NB4 (cell line): ENCODE measurements at places on chromosomes 12 and 14.

GRCh38 chr12:121786440-121786825 is 7.1 kb downstream of the RHOF start:
- no peak for DNase-seq

DNA sequence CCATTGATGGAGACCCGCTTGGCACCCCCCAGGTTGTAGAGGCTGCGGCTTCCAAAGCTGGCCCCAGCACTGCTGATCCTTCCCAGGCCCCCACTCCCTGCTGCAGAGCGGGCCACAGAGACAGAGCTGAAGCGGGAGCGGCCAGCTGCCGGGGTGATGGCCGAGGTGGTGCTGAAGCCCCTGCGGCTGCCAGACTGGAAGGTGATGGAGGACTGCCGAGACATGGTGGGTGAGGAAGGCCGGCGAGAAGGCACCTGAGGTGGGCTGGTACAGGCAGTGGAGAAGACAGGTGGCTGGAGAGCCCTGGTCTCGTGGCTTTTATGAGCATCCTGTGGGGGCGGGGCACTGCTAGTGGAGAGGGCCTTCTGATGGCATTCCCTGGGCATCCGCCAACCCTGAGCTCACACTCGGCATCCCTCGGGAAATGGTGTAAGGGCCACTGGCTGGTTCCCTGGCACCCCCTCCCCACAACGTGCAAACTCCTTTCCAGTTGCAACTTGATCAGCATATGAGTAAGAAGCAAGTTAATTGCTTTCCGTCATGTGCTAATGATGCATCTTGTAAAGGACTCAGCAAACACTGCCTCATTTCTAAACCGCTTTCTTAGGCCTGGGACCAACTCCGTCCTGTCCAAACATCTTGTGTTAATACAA is at the start of gene KRT75:
KRT75 (minus strand) TSS at position 291 of the 653 bp plus-strand sequence; CDS start at position 224, 67 bp downstream.
- no peak for DNase-seq

- no peak for DNase-seq
These were observed 237.2 kb upstream of the DCN start for GRCh38 chr12:91419809-91420208.

DNA sequence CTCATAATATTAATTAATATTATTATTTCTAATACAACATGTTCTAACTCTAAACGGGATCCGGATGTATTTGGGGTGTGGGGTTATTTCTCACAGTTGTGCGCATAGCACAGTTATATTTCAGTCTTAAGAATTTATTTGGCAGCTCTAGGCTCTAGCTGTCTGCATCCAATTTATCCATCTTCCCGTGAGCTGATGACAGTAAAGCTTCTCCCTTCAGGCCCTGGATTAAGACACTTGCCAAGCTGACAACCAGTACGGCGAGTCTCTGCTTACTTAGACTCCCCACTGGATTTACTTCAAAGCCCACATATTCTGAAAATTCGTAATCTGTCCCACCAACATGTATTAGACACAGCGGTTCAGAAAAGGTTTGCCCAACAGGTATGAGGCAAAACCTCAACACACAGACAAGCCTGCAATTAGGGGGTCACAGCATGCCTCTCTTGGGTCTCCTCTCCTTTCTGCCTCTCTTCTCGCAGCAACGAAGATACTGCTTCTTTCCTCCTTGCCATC is 232.9 kb upstream of the TMTC1 start:
- DNase-seq: no peak

GRCh38 chr14:70856851-70857495 is 47.7 kb upstream of the MAP3K9 start:
- peak; percentile 68 for DNase-seq

- no peak for DNase-seq
These were observed 89.6 kb downstream of the TTC7B start for GRCh38 chr14:90726656-90727055.

- DNase-seq: no peak
These were observed 36.4 kb downstream of the MEG3 start for GRCh38 chr14:100862277-100862676.

- DNase-seq: no peak
These were observed 57.7 kb downstream of the RPAP3 start for GRCh38 chr12:47648056-47648579.

DNA sequence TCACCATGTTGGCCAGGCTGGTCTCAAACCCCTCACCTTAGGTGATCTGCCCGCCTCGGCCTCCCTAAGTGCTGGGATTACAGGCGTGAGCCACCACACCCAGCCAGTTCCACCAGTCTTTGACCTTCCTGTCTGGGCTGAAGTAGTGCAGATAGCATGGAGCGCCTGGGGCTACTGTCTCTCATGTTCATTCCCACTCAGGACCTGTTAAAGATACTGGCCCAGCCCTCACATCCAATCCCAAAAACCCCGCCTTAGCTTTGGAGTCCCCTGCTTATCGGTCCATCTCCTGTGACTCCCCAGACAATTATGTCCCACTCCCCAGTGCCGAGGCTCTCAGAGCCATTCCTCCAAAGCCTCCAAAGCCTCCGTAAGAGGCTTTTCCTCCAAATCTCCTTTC is 12.0 kb upstream of the CELA1 start:
- no peak for DNase-seq

DNA sequence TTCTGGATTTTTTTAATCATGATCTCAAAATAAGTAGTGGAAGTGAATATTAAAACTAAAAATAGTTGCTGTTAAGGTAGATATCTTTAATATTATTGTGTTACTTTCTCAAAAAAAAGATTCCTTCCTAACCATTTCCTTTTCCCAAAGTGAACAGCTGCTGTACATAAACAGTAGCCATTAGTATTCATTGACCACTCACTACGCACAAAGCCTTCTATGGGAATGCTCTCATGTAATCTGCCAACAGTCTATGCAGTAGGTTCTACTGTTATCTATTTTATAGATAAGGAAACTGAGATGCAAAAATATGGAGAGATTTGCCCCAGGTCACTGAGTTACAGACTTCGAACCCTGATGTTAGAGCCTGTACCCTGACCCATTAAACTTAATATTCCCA is 32.1 kb downstream of the ZFP36L1 start:
- no peak for DNase-seq

GRCh38 chr12:132147423-132148367 is 3.4 kb downstream of the NOC4L start:
- no peak for DNase-seq

GRCh38 chr12:67534046-67534445 is 114.5 kb upstream of the DYRK2 start:
- DNase-seq: no peak

GRCh38 chr12:68831272-68831671 is 23.3 kb downstream of the MDM2 start:
- DNase-seq: peak; percentile 34

DNA sequence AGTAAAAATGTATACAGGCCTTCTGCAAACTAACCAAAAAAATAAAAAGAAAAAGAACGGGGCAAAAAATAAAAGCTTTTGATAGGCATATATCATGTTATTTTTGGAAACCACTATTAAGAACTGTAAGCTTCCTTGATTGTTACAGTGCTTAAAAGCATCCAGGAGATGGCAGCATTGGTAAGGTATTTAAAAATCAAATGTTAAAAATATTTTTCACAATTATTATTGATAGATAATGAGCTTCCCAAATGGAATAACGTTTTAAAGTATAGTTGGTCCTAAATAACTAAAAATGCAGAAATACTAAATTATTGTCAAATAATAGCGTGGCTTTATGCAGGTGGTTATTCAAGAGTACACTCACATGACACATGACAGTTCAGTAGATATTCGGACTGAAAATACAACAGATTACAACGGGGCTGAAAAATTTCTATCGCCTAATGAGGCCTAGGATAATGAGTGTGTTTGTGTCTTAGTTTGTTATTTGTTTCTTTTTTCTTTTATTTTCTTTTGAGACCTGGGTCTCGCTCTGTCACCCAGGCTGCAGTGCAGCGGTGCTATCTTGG is 127.2 kb upstream of the ATF7IP start:
- DNase-seq: peak; percentile 40

GRCh38 chr12:118164798-118165486 is 29.0 kb downstream of the PEBP1 start:
- peak; percentile 41 for DNase-seq

DNA sequence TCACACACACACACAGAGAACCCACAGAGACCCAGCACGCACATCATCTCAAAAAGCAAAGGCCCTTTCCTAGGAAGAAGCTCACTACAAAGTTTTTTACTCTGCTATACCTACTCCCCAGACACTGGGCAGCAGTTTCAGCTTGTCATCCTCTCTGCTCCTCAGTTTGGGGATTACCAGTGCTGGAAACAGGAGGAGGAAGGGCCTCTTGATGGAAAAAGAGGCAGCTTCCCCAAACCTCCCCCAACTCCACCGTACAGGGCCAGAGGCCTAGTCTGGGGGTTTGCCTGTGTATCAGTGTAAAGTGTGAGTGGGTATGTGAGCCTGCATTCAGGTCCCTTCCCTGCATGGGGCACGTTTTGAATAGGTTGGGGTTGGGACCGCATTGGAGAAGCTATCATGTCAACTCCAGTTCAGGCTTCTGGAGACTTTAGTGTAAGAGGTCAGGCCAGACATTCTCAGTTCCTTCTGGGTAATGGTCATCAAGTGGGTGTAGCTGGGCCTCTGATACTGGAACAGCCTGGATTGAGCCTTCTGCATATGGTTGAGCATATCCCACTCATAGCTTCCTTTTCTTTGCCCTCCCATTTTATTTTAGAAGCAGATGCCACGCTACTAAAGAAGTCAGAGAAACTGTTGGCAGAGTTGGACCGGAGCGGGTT is 1.2 kb downstream of the REM2 start:
- no peak for DNase-seq

DNA sequence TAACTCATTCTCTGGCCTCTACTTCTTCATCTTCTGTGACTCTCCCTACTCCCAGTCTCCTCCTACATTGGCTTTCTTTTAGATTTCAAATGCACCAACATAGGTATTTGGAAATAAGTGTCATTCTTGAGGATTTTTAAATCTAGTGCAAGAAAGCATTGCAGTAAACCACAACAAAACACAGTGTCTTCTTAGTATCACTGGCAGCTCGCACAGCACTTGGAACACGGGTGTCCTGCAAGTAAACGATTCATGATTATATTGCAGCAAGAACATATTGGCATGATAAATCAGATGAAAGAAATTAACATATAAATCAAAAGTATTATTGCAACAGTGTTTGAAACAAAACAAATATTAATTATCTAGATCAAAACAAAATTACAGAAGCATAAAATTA is 45.6 kb downstream of the MAGOHB start:
- no peak for DNase-seq

- DNase-seq: no peak
These were observed 236.3 kb upstream of the SOX5 start for GRCh38 chr12:24185782-24186181.

DNA sequence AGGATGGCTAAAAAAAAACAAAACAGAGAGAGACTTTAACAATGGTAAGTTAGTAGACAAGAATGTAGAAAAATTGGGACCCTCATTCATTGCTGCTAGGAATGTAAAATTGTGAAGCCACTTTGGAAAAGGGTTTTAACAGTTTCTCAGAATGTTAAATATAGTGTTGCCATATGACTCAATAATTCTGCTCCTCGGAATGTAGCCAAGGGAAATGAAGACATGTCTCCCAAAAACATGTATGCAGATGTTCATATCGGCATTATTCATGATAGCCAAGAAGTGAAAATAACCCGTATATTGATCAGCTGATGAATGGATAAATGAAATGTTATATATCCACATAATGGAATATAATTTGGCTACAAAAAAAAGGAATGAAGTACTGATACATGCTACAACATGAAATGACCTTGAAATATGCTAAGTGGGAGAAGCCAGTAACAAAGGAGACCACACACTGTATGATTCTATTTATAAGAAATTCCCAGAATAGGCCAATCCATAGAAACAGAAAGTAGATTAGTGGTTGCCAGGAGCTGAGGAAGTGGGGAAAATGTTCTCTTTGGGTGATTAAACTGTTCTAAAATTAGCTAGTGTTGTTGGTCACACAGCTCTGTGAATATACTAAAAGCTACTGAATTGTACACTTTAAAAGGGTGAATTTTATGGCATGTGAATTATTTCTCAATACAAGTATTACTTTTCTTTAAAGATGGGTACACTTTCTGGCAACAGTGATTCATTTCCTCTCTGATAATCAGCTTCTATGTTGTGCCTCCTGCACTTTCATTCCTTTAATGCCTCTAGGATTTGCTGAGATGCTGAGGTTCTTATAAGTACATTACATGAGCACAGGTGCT is 132.5 kb downstream of the DAAM1 start:
- DNase-seq: no peak

DNA sequence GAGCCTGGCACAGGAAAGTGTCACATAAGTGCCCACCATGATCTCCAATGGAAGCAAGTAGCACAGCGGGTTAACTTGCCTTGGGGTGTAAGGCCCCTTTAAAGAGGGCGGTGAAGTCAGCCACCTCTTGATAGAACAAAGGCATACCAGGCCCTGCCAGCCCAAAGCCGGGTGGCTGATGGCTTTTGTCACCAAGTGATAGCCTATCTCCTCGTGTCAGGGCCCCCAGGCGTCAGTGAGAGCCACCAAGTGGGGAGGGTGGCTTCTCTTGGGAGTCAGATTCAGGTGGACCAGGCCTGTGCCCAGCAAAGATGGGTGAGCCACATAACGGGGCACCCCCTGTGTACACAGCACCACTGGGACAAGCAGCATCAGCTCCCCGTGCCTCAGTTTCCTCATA is 8.3 kb upstream of the MYL2 start:
- DNase-seq: no peak

DNA sequence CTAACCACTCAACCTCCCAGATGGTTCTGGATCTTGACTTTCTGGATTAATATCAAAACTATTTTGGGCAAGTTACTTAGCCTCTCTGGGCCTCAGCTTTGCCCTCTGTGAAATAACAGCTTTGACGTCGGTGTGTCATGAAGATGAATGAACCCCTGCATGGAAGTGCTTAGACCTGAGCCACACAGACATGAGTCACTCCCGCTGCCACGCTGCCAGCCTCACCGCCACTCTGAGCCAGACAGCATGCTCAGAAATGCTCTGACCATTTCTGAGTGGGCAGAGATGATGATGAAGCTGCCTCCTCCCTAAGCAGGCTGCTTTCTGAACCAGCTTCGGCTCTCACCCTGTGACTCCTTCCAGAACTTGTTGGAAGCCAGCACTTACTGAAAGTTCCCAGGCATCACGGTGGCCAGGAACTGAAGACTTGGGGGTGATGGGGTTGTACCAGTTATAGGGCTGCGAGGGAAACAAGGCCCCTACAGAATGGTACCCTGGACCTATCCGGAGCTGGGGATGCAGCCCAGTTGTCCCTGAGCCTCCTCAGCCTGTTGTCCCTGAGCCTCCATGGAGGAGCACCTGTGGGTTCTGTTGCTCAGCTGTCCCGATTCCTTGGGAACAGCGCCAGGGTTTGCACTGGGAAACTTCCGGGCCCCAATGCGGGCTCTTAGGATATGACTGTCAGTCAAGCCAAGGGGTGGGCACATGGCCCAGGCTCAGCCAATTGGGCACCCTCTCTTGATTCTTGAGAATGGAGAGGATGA is 2.0 kb upstream of the CCDC197 start:
- DNase-seq: no peak

- peak; percentile 38 for DNase-seq
These were observed 35.0 kb upstream of the BEGAIN start for GRCh38 chr14:100622224-100622623.

- peak; percentile 45 for DNase-seq
These were observed 12.5 kb downstream of the PCNX1 start for GRCh38 chr14:70919774-70920173.
